Neural crest cell (in vitro differentiated cells): ENCODE measurements at places on chromosomes 4 and X. TPM values are rescaled to one million over a fixed set of nuclear protein-coding genes. Genes with fewer than 3 reads are reported as not detected.

- H3K27me3 ChIP-seq = no peaks in the 10 kb centered on the region
- H3K4me3 ChIP-seq = no peak overlapping the region
- H3K4me1 ChIP-seq = no peaks in the 10 kb centered on the region
- no peak for DNase-seq
- H3K36me3 ChIP-seq = no peaks in the 10 kb centered on the region
- H3K27ac ChIP-seq = no peak overlapping the region
These were observed 330.5 kb upstream of the SPANXN1 start for GRCh38 chrX:144916785-144917184.

Gene NPY1R
- total RNA-seq = 0.41 and 0.49 TPM in 2 replicates

Gene HHIP
- total RNA-seq = 1.3 and 1.8 TPM in 2 replicates

DNA sequence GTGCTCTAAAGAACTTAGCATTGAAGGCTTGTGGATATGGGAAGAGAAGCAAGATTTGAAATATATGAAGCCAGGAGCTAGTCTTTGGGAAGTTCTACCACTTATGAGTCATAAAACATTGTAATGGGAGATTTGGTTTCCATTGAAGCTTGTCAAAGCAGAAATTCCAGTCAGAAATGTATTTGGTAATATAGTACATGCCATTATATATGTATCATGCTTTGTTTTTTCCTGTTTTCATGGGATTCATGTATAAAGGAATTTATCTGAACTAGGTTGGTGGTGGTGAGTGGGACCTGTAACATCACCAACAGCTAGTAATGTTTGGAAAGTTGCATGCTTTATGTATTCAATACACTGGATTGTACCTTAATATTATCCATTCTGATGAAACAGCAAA, 14.6 kb upstream of the DCAF8L2 start:
- no peaks in the 10 kb centered on the region for H3K4me1 ChIP-seq
- H3K27ac ChIP-seq = no peak overlapping the region
- no peak overlapping the region for H3K4me3 ChIP-seq
- no peaks in the 10 kb centered on the region for H3K36me3 ChIP-seq

DNA sequence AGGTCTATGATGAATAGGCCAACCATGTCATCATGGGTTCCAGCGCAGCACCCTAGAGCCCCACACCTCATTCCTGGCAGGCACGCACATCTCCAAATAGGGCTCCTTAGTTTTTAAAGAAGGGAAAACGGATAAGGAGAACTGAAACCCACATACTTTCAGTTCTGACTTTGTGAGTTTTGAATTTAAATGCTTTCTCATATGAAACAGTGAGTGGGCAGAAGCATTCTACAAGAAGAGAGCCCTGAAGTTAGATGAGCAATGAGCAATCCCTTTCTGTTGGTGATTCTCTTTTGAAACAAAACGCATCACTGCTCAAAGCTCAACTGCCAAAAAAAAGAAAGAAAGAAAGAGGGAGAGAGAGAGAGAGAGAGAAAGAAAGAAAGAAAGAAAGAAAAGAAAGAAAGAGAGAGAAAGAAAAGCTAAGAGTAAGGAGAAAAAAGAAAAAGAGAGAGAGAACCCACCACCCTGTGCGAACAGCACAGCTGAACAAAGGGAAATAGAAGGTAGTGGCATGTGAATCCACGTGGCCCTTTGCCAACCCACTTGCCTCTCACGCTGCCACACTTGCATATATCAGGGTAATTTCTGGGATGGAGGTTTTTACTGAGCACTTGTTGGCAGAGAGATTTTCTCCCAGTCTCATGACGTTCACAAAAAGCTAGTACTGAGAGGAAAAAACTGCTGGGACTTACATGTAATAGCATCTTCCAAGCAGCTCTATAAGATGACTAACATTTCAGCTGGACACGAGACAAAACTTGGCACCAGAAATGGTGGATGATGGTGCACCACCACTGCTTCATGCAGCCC, 31.0 kb downstream of the TMSB4X start:
- no peak for DNase-seq
- no peaks in the 10 kb centered on the region for H3K27me3 ChIP-seq
- H3K36me3 ChIP-seq = no peaks in the 10 kb centered on the region
- H3K4me1 ChIP-seq = peaks cover 12% of the 10 kb centered on the region

Gene SLC6A14
- total RNA-seq = not detected in 2 replicates

DNA sequence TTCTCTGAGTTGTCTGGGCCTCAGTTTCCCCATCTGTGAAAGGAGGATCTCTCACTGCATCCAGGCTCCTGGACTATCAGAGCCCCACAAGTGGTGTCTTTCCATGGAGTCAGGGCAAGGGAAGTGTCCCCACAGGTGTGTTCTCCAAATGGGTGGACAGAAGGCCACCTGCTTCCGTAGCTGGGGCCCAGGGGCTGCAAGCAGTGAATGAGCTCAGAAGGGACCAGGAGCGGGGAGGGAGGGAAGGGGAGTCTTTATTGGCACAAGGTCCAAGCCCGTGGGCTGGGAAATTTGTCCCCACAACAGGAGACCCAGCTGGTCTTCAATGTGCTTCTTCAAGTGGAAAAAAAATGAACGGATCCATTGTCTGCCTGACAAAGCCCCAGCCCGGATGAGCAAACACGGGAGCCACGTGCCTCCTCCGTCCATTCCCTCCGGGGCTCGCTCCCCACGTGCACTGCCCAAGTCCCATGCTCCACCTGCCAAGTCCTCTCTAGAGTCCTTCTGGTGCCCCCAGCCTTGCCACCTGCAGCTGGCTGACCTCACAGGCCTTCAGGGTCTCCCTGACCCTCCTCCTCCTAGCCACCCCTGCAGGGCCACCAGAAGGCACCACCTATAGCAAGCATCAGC, 72.0 kb downstream of the JAKMIP1 start:
- DNase-seq = peak; percentile 22
- H3K4me1 ChIP-seq = peaks cover 5% of the 10 kb centered on the region
- H3K27ac ChIP-seq = no peak overlapping the region
- peaks cover 12% of the 10 kb centered on the region for H3K27me3 ChIP-seq
- H3K4me3 ChIP-seq = peak overlapping the region; percentile 36
- no peaks in the 10 kb centered on the region for H3K36me3 ChIP-seq

- H3K27me3 ChIP-seq = no peaks in the 10 kb centered on the region
- peaks cover 4% of the 10 kb centered on the region for H3K4me1 ChIP-seq
- H3K36me3 ChIP-seq = peaks cover 5% of the 10 kb centered on the region
- H3K27ac ChIP-seq = no peak overlapping the region
These were observed 43.5 kb downstream of the SPATA18 start for GRCh38 chr4:52094376-52095145.

Gene PNMA6A
- 9.7 and 10.4 TPM in 2 replicates for total RNA-seq

DNA sequence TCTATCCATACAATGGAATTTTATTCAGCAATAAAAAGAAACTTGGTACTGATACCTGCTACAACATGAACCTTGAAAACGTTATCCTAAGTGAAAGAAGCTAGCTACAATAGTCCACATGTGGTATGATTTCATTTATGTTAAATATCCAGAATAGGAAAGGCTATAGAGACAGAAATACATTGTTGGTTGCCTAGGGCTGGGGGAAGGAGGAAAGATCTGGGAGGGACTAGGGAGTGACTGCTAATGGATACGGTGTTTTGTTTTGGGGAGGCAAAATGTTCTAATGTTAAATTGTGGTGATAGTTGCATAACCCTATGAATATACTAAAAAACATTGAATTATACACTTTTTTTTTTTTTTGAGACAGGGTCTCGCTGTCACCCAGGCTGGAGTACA, 141.1 kb upstream of the ARX start:
- H3K27me3 ChIP-seq = peaks cover 9% of the 10 kb centered on the region
- DNase-seq = no peak
- H3K4me3 ChIP-seq = no peak overlapping the region
- H3K4me1 ChIP-seq = no peaks in the 10 kb centered on the region
- no peaks in the 10 kb centered on the region for H3K36me3 ChIP-seq

DNA sequence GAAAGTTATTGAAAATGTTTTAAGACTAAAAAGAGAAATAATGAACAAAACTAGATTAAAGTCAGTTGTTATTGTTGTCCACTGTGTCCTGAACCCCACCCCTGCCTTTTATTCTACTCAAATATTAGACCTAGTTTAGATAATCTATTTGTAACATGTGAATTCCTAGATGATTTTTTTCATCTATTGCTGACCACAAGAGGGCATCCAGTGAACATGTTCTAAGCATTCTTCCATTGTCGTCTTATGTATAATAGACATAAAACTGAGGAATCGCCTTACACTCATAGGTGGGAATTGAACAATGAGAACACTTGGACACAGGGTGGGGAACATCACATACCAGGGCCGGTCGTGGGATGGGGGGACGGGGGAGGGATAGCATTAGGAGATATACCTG, 36.4 kb upstream of the HPRT1 start:
- H3K4me1 ChIP-seq = no peaks in the 10 kb centered on the region
- no peaks in the 10 kb centered on the region for H3K27me3 ChIP-seq
- H3K36me3 ChIP-seq = peaks cover 8% of the 10 kb centered on the region
- no peak overlapping the region for H3K4me3 ChIP-seq

GRCh38 chrX:10496345-10496965, 123.9 kb downstream of the MID1 start:
- peaks cover 19% of the 10 kb centered on the region for H3K36me3 ChIP-seq
- H3K27ac ChIP-seq = no peak overlapping the region
- no peak overlapping the region for H3K4me3 ChIP-seq
- H3K27me3 ChIP-seq = no peaks in the 10 kb centered on the region

Gene KCTD8
- not detected in 2 replicates for total RNA-seq

GRCh38 chr4:53788621-53789020, 197.3 kb upstream of the LNX1 start:
- no peaks in the 10 kb centered on the region for H3K36me3 ChIP-seq
- peaks cover 5% of the 10 kb centered on the region for H3K27me3 ChIP-seq
- H3K4me3 ChIP-seq = no peak overlapping the region
- H3K27ac ChIP-seq = no peak overlapping the region
- no peak for DNase-seq
- no peaks in the 10 kb centered on the region for H3K4me1 ChIP-seq

DNA sequence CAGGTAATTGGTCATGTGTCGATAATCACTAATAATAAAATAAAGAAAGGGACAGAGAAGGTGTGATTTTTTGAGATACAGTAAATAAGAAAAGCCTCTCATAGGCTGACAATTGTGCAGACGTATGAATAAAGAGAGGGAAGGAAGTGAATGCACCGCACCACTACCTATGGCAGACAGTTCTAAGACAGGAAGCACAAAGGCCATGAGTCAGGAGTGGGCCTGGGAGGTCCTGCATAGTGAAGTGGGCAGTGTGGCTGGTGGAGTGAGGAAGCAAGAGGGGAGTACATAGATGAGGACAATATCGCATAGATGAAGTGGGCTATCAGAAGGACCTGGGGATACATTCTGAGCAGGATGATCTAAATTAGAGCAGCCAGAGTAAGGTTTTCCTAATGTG, 75.6 kb downstream of the BMP3 start:
- no peak overlapping the region for H3K27ac ChIP-seq
- no peak overlapping the region for H3K4me3 ChIP-seq
- H3K27me3 ChIP-seq = no peaks in the 10 kb centered on the region
- no peaks in the 10 kb centered on the region for H3K4me1 ChIP-seq
- DNase-seq = no peak

DNA sequence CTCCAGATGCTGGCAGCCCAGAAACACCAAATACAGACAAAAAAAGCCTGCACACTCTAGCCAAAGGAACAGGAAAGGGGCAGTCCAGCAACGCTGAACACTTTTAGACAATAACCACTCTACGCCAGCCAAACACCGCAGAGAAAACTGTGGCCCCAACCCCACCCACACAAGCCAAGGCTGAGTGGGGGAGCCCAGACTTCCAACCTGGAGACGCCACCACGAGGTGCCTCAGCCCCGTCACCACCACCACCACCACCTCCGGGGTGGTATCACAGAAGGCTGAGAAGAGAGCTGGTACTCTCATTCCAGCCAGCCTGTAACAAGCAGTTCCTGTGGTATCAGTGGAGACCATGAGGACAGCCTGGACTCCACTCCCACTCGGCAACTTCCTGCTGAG, 22.8 kb downstream of the MEPE start:
- no peaks in the 10 kb centered on the region for H3K27me3 ChIP-seq
- no peak for DNase-seq
- no peak overlapping the region for H3K4me3 ChIP-seq
- H3K4me1 ChIP-seq = peaks cover 26% of the 10 kb centered on the region

Gene DSPP
- total RNA-seq = not detected in 2 replicates

Gene TMSB15C
- 18.7 and 23.2 TPM in 2 replicates for total RNA-seq

- no peak overlapping the region for H3K4me3 ChIP-seq
- no peaks in the 10 kb centered on the region for H3K4me1 ChIP-seq
- H3K27me3 ChIP-seq = no peaks in the 10 kb centered on the region
- no peak for DNase-seq
- no peak overlapping the region for H3K27ac ChIP-seq
These were observed 218.7 kb upstream of the PPARGC1A start for GRCh38 chr4:24108567-24108966.

GRCh38 chr4:153611679-153612078, 72.4 kb upstream of the TLR2 start:
- H3K4me3 ChIP-seq = no peak overlapping the region
- H3K27me3 ChIP-seq = no peaks in the 10 kb centered on the region
- H3K36me3 ChIP-seq = peaks cover 56% of the 10 kb centered on the region
- H3K27ac ChIP-seq = no peak overlapping the region
- DNase-seq = no peak
- peaks cover 9% of the 10 kb centered on the region for H3K4me1 ChIP-seq
